H4 (cell line): ENCODE measurements at places on chromosomes 13 and 19.

- DNase-seq, result no peak
Observed at GRCh38 chr19:29292562-29292961, 79.6 kb upstream of the UQCRFS1 start.

DNA sequence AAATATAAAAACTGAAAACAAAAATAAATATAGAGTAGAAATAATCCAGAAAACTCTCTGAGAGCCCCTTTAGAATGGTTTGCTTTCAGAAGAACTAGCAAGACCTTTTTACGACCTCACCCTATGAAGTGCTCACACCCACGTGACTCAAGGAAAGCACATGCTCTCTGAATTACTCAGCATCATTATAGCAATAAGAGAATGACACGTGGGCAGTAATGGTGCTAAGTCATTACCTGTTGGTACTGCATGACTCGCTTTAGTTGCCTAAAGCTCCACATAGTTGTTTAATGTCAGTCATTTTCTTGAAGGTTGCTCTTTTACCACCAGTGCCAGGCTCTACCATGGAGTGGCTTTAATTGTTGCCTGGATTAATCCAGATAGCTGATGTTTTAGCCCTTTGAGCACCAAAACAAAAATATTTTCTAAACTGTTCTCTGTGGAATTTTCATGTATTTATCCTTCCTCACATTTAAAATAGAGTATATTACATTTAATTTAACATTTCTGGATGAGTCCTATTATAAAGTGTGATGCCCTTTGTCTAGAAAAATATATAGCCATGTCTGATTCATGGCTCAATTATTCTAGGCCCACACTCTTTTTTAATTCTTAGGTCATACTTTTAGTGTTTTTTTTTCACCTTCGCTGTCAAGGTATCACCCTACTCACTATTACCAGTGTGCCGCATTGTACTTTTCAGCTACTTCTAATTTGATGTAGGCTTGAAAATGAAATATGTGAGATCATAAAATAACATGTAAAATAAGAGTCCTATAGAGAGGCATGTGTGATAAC is 56.8 kb downstream of the THSD1 start:
- DNase-seq, result peak; percentile 58

- peak; percentile 96 for DNase-seq
Observed at GRCh38 chr19:9945319-9945966, 9.1 kb upstream of the OLFM2 start.

GRCh38 chr13:95485045-95485517 is 67.4 kb upstream of the CLDN10 start:
- peak; percentile 34 for DNase-seq

DNA sequence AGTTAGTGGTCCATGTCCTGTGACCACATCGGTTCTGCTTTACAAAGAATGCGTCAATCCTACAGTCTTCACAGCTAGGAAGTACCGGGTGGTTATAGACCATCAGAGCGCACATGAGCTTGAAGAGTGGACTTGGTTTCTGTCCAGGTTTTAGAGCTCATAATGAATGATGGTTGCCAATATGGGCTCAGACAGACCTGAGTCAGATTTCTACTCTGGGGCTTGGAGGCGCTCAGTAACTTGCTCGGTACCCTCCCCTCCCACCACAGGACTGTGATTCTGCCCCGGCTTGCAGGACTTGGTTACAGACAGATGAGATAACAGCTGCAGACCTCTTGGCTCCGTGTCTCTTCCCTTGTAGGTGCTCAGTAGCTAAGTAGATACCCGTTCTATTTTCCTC is 284.7 kb downstream of the TSHZ3 start:
- no peak for DNase-seq

DNA sequence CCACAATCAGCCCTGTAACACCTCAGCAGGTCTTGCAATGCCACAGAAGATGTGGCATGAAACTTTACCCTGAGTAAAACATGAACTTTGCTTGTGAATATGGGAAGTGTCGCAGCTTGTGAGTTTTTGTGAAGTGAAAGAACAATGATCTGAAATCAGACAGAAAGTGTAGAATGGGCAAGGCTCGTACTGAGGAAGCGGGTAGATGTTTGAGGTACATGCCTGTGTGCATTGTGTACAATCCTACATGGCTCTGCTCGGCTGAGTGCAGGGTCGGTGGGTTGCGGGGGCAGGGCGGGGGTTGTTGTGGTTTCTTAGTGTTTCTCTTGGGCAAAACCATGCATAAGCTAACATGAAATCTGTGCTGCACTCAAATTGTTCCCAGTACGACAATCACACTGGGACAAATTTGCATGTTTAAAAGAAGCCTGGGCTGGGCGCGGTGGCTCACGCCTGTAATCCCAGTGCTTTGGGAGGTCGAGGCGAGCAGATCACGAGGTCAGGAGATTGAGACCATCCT is 1.1 kb downstream of the NLRP13 start:
- no peak for DNase-seq

GRCh38 chr13:72495681-72496080 is 231.7 kb downstream of the MZT1 start:
- no peak for DNase-seq

GRCh38 chr13:69109891-69110525 is 997.6 kb upstream of the ATXN8OS start:
- no peak for DNase-seq

DNA sequence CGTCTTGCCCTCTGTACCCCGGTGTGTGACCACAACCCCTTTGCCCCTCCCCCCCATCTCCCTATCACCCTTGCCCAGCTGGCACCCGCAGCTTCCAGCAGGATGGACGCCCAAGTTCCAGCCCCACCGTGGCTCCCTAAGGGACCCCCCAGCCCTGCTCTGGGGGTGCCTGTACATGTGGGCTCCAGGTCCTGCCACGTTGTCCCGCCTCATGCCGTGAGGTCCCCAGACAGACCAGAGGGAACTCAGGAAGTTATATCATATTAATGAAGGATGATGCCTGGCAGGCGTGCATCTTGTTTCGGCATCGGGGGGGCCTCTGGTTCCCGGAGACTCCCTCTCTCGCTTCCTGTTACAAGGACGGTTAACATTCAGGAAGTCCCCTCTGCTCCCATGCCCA is 1.6 kb upstream of the PTGIR start:
- DNase-seq, result no peak

GRCh38 chr19:45781214-45782161 is 802 bp downstream of the DMPK start:
- DNase-seq, result no peak

DNA sequence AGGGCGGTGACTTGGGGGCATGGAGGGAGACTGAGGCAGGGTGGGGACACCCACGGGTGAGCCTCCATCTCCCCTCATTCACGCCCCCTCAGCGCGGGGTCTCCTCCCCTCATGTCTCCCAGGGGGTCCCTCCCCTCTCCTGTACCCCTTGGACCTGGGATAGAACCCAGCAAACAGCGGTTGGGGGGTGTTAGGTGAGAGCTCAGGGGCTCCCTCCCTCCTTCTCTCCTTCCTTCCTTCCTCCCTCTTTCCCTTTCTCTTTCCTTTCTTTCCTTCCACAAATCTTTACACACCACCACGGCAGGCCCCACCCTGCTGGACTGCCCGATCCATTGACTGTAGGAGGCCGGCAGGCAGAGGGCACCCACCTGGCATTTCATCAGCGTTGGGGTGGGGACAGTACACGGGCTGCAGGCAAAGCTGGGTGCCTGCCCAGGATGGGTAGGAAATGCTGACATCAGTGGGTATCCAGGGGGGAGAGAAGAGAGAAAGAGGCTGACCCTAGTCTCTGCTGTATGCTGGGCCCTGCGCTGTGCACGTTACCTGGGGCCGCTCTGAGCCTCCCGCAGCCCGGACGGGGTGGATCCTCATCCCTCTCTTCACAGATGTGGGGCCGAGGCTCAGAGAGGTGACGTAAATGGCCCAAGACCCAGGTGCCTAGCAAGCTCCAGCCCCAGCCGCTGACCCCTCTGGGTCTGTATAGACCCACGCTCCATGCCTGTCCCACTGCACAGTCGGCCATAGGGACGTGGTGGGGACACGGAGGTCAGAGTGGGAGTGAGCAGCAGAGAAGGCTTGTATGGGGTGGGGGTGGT is 3.5 kb downstream of the SSC5D start:
- no peak for DNase-seq

DNA sequence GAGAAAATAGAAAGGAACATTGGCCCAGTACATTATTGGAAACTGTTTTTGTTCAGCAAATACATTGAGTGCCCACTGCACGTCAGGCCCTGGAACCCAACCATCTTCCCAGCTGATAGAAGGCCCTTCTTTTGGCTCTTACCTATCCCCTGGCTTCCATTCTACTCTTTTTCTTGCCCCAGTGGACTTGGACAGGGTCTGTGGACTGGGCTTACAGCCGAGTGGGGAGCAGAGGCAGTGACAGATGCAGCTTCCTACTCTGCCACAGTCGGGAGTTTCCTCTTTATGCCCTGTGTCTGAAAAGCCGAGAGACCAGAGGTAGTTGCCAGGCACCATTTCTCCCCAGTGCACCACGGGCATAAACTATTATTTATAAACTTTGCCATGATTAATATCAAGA is 70.4 kb downstream of the ARHGAP35 start:
- DNase-seq, result no peak

GRCh38 chr19:1767464-1767933 is 14.2 kb downstream of the ONECUT3 start:
- no peak for DNase-seq

DNA sequence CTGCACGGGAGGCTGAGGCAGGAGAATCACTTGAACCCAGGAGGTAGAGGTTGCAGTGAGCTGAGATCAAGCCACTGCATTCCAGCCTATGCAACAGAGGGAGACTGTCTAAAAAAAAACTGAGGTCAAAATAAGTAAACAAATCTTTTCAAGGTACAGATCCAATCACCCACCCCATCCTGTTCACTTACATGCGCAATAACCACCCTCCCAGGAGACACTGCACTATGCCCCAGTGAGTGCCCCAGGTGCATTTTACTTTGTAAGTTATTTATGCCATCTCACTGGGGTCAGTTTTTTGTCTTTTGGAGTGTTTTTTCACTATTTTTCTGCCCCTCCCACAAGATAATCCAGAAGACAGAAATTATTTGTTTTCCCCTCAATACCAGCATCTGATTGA is 6.9 kb upstream of the ZNF253 start:
- no peak for DNase-seq

DNA sequence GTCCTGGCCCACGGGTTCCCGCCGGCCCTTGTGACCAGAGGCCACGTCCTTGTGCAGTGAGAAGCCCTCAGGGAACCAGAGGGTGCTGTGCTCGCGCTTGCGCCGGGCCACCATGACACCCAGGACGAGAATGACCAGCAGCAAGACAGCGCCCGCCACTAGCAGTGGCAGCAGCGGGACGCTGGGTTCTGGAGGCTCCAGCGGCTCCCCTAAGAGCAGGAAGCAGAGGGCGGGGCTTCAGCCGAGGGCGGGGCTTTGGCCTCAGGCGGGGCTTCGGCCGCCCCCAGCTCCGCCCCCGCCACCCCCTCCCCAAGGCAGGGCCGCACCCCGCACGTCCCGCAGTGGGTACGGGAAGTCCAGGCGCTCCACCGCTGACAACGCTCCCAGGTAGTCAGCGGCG is 30.4 kb downstream of the NOTCH3 start:
- DNase-seq, result no peak

GRCh38 chr13:35796623-35797022 is 320.1 kb upstream of the MAB21L1 start:
- no peak for DNase-seq

- no peak for DNase-seq
Observed at GRCh38 chr13:30157616-30157993, 149.7 kb downstream of the KATNAL1 start.

DNA sequence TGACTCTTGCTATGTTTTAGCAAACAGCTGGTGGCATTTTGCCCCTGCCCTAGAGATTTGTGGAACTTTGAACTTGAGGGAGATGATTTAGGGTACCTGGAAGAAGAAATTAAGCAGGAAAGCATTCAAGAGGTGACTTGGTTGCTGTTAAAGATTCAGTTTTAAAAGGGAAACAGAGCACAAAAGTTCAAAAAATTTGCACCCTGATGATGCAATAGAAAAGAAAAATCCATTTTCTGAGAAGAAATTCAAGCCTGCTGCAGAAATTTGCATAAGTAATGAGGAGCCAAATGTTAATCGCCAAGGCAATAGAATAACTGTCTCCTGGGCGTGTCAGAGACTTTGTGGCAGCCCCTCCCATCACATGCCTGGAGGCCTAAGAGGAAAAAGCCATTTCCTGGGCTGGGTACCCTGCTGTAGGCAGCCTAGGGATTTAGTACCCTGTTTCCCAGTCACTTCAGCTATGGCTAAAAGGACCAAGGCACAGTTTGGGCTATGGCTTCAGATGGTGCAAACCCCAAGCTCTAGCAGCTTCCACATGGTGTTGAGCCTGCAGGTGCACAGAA is 958.5 kb upstream of the MIR17HG start:
- DNase-seq, result no peak

GRCh38 chr19:44903602-44904425 is 1.8 kb upstream of the APOE start:
- no peak for DNase-seq

DNA sequence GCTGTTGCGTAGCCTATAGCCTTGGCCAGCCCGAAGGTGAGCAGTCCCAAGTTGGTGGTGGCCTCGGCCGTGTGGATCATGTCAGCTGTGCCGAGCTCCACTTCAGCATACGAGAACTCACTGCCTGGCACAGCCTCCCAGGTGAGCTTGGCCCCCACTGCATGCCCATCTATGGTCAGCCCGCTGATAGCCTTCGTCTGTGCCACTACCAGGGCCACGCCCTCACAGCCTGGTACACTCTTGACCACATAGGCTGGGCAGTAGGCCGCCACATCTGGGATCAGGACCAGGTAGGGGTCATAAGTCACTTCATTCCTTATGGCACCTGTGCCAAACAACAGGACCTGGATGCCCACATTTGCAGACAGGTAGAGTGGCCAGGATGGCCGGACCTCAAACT is 7.4 kb downstream of the FCGBP start:
- DNase-seq, result no peak

GRCh38 chr13:112456138-112457056 is 80.2 kb downstream of the SPACA7 start:
- DNase-seq, result no peak

- no peak for DNase-seq
Observed at GRCh38 chr13:49446473-49446872, 2.4 kb downstream of the SETDB2 start.

DNA sequence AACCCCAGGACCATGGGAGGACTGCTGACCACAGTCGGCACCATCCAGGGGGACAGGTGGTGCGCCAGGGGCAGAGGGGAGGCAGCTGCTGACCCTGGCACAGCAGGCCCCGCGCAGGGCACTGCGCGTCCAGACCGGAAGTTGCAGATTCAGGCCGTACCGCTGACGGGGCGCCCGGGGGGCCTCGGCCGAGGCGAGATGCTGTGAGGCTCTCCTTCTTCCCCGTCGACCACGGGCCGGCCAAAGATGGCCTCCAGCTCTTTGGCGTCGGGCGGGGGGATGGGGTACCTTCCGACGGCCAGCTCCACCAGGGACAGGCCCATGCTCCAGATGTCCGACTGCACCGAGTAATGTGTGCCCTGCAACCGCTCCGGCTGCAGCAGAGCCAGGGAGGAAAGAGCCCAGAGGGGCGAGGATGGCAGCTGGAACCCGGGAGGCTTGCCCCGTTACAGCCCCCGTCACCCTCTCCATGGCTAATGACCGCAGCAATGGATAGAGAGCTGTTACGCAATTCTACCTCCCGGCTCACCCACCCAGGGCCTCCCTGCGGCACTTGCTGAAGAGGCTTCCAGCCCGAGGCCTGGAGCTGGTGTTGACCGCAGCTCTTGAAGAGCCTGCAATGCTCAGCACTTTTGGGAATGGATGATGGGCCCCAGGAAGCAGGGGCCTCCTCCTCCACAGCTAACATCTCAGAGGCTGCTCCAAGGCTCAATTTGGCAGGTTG is 24.7 kb downstream of the MAP2K2 start:
- DNase-seq, result no peak
